Left hindlimb (tissue), 1 donor: ENCODE measurements at places on chromosomes 7 and 10.

DNA sequence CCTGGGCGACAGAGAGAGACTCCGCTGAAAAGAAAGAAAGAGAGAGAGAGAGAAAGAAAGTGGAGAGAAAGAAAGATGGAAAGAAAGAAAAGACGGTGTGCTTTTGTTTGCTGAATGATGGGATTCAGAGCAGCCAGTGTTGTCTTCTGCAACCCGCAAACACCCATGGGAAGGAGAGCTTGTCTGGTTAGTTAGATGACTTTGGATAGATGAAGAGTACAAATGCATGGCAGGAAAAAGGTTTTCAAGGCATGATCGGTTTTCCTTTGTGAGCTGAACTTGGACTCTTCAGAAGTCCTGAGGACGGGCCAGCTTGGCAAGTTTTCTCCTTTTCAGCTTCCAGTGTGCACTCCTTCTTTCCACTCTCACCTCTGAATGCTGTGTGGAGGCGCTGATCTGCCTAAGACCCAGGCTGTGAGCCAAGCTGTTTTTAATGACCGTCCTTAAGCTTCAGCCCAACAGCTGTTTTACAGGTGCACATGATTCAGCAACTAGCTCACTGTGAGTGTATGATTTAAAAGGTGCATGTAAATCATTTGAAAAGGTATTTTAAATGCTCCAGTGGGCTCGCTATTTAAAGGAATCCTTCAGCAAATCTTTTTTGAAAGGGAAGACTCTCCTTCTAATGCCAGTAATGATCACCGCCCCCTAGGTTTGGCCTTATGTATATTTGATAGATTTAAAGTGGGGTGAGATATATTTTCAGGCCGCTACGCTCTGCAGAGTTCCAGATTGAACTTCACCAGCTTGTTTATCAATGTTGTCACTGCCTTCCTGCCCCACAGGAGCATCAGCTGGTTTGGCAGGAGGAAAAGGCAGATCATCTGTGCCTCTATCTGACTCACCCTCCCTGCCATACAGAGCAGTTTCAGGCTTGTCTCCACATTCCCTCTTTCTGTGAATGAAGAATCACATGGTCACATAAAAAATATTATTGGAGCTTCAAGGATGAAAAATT lies 115.0 kb downstream of the PLXDC2 start:
- peak; percentile 83 for DNase-seq

GRCh38 chr10:79266084-79266483 lies 81.2 kb upstream of the PPIF start:
- DNase-seq: no peak

- no peak for DNase-seq
Observed at GRCh38 chr10:132904814-132905649, 37.3 kb downstream of the CFAP46 start.

GRCh38 chr7:51223505-51223904 lies 93.1 kb downstream of the COBL start:
- no peak for DNase-seq

- no peak for DNase-seq
Observed at GRCh38 chr10:132423966-132424861, 27.2 kb downstream of the PWWP2B start.

- DNase-seq: no peak
Observed at GRCh38 chr7:25726781-25727311, 425.2 kb upstream of the NFE2L3 start.

DNA sequence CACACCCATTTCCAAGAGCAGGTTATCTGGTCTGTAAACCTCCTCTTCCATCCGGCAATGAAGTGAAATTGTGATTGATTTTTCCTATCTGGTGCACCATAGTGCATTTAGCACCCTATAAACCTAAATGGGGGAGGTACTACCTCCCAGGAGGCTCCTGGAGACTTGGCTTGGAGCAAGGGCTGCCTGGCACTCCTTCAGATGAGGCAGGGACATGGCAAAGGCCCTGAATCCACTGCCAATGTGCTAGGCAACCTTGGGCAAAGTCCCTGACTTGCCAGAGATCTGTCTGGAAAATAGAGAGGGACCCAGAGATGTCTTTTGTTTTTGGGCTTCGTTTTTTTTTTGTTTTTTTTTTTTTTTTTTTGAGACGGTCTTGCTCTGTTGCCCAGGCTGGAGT lies 6.7 kb upstream of the GRID1 start:
- DNase-seq: no peak

DNA sequence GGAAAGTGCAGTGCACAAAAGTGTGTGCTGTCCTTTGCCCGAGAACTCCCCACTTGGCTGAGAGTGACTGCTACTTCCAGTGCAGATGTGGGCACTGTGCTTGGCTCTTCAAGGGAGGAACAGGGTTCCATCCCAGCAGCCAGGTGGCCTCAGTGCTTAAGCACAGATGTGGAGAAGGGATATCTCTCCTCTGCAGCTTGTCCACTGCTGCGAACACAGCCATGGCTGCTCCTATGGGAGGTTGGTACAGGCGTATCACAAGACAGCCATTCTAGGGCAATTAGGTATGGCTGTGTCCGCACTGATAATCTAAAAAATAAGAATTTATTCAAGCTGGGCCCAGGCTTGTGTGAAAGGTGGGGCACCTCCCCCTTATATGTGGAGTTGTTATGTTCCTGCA lies 66.6 kb downstream of the GLCCI1 start:
- DNase-seq: no peak

DNA sequence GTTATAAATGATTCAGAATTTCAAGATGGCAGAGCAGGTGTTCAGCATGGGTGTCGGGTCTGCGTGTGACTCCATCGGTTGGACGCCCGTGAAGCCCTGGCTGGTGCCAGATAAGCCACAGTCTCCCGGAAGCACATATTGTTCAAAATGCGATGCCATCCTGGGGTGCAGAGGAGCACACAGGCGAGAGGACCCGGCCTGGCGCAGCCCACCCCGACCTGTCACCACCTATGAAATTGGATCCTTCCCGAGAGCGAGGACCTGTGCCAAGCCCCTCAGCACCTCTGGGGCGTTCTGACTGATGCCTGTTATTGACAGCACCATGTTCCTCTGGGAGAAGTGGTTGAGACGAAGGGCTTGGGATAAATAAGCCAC lies 110.1 kb downstream of the ACTR3B start:
- DNase-seq: no peak

GRCh38 chr10:14779001-14779651 lies 4.4 kb upstream of the FAM107B start:
- no peak for DNase-seq
